ENCODE measurements at places on chromosomes 3 and 15.

- DNase-seq, result no peak
Measured at GRCh38 chr3:127787571-127788365, 34.5 kb downstream of the MGLL start.

DNA sequence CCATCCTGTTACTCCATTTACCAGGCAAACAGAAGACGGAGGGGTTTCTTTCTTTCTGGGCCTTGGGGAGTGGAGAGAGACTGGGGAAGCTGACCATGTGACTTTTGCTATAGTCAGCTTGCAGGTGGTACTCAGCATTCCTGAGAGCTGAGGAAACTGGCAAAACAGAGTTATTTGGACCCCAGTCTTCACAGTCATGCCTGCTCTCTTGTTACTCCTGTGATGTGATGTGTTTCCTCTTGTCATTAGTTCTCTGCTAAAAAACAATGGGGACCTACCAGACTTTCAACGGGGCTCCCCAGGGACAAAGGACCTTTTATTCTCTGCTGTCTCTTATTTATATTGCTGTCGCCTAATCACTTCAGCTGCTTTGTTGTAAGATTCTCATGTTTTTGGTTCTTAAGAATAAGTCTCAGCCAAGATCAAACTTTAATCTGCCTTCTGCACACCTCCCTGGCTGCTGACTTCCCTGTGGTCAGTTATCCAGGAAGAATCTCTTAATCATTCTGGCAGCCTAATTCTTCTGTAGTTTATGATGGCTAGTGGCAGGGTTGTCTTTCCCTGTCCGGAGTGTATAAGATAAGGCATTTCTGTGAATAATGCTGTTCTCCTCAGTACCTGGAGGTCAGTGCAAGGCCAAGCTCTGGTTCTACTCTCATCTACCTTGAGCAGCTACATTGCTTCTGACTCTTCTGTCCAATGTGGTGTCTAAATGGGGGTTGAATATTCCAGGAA, 8.8 kb downstream of the STARD9 start:
- DNase-seq, result no peak

- no peak for DNase-seq
Measured at GRCh38 chr3:188822004-188822403, 349.8 kb upstream of the TPRG1 start.

- DNase-seq, result no peak
Measured at GRCh38 chr3:161149529-161149928, 44.4 kb upstream of the B3GALNT1 start.

GRCh38 chr3:127263586-127264231, 24.1 kb downstream of the PRR20G start:
- peak; percentile 8 for DNase-seq

DNA sequence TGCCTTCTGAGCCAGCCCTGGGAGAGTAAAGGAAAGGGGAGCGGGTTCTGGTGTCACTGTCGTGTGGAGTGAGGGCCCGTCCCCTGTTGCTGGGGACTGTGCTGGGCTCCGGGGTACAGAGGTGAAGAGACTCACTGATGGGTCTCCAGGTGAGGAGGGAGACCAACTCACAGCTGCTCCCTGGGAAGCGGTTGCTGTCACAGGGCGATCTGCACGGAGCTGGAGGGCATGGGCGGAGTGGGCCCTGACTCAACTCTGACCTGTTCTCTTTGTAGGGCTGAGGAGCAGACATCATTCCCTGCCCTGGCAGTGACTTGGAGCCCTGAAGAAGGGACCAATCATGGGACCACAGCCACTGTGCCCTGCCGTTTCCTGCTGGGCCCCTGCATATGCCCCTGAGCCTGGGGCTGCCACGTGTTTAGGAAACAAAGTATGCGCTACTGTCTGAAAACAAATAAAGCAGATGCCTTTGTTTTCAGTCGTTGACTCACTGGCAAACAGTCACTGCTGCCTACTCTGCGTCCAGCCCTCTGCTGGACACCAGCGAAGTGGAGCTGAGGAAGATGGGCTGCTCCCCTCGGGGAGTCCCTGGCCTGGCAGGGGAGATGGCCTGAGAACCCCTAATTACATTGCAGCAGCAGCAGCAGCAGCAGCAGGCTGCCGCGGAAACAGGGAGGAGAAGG, 22.9 kb upstream of the PLXNA1 start:
- DNase-seq, result no peak

- no peak for DNase-seq
Measured at GRCh38 chr3:165641569-165642310, 195.5 kb downstream of the BCHE start.
